ENCODE measurements at places on chromosomes 5 and 9.

DNA sequence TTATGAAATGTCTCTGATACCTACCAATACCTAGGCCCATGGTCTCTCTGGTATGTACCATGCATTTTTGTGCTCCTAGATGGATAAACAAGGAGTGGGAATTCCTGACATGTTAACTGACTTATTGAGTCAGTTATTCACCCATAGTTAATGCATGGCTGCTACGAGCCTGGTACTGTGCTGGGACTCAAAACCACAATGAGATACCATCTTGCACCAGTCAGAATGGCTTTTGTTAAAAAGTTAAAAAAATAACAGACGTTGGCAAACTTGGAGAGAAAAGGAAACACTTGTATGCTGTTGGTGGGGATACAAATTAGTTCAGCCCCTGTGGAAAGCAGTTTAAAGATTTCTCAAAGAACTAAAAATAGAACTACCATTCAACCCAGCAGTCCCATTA, 293.8 kb downstream of the OSTF1 start:
- no peak for DNase-seq

GRCh38 chr9:86287013-86287412, 4.7 kb upstream of the ISCA1 start:
- peak; percentile 24 for DNase-seq

DNA sequence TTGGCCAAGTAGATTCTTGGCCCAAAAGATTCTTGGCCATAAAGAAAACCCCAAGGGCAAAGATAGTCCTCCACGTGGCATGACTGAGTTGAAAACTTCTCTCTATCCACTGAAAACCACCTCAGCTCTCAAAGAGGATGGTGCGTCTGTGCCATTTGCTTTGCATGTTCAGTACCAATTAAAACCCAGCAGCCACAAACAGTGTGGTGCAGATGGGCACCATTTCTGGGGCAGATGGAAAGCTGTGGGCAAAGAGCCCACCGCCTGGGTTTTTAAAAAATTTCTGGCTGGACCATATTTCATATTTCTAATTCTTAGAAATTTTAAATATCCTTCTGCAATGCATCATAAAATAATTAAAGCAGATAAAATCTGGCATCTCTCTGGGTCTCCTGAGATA, 84.5 kb upstream of the PUM3 start:
- DNase-seq: no peak

GRCh38 chr5:113552137-113552536, 38.6 kb downstream of the YTHDC2 start:
- DNase-seq: no peak

DNA sequence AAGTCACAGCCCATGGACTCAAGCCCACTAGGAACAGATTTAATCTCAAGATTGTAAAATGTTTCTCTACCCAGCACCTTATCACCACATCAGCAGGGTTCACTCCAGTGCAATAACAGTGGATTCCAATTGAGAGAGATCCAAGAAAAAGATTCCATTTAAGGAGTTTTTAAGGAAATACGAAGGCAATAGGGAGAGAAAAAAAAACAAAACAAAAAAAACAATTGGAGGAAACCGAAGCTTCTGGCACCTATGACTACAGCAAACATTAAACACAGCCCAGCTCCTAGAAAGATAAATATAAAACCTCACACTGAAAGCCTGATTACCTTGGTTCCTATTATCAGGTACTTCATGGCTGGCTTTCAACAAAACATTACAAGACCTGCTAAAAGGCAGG, 192.7 kb downstream of the DAB2IP start:
- DNase-seq: no peak

DNA sequence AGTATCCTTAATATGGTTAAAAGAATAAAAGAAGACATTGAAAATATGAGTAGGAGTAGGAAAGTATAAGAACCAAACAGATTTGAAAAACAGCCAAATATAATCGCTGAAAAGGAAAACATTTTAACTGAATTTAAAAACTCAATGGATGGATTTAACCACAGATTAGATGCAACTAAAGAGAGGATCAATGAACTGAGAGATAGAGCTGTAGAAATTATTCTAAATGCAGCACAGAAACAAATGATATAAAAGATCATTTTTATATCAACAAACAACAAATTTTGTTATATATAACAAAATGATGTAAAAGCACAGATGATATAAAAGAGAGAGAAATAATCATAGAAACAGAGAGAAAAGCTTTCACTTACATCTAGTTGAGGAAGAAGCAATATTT, 29.3 kb upstream of the COL5A1 start:
- DNase-seq: no peak

- DNase-seq: no peak
Measured at GRCh38 chr5:77343165-77343564, 132.7 kb downstream of the PDE8B start.
